Stimulated activated CD8-positive, alpha-beta memory T cell treated with anti-CD3 and anti-CD28 coated beads, Interleukin-2, amount 100 ng/mL, for 1 hour (primary cell): ENCODE measurements at places on chromosomes 3 and 15.

DNA sequence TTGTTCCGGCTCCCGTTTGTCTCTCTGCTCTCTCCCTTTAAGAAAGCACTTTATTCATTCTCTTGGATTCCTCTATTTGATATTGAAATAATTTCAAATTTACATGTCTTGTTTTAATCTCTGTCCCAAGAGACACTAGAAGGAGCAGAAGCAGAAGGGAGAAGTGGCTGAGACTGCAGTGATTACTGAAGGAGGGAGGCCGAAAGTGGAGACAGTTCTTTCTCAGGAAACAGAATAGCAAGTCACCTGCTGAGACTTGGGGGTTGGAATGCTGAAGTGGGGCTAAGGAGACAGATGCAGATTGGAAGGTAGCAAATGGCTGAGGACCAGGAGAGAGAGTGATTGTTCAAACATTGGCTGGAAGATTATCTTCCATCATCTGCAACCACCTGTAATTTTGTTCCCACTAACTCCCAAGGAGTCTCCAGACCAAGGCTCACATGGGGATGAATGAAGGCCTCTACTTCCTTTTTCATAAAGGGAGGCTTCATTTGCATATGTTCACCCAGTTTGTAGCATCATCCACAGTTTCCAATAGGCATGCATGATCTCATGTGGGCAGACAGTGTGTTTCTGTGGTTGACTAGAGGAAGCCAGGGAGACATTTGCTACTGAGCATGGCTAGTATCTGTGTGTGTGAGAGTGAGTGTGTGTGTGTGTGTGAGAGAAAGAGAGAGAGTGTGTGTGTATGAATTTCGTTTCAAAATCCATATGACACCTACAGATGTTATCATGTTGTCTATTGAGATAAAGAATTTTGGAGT lies 24.0 kb downstream of the LTF start:
- DNase-seq = peak; percentile 8

- no peak for DNase-seq
Measured at GRCh38 chr15:84937144-84937543, 44.5 kb upstream of the PDE8A start.

DNA sequence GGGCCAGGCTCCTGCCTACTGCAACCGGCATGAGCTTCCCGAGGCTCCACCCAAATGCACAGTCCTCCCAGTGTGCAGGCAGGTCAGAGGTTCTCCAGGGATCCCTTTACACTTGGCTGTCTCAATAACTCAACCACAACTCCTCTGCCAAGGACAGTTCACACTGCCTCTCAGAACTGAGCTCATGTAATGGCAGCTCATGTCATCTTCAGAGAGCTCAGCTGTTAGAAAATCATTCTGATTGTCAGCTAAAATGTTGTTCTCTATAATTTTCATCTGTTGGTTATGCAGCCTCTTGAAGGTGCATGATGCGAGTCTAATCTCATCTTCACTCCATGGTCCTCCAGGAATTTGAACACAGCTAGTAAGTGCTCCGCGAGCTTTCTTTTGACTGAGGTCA lies 76.7 kb downstream of the SST start:
- DNase-seq = no peak

GRCh38 chr3:188345223-188345622 lies 191.3 kb downstream of the LPP start:
- no peak for DNase-seq

- DNase-seq = no peak
Measured at GRCh38 chr3:74410276-74410941, 204.1 kb downstream of the CNTN3 start.

DNA sequence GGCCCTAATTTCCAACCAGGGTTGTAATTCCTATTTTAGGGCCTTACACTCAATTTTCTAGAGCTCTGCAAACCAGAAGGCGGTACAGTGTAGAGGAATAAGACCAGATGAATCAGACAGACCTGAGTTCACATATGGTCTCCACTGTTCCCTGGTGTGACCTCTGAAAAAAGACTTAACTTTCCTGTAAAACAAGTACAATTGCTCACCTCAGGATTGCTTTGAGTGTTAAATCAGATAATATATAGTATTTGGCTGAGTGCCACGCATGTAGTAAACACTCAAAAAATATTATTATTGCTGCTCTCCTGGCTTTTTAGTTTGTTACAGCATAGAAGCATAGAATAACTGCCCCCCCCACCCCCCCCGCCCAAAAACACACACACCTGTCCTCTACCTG lies 51.0 kb upstream of the STT3B start:
- no peak for DNase-seq

DNA sequence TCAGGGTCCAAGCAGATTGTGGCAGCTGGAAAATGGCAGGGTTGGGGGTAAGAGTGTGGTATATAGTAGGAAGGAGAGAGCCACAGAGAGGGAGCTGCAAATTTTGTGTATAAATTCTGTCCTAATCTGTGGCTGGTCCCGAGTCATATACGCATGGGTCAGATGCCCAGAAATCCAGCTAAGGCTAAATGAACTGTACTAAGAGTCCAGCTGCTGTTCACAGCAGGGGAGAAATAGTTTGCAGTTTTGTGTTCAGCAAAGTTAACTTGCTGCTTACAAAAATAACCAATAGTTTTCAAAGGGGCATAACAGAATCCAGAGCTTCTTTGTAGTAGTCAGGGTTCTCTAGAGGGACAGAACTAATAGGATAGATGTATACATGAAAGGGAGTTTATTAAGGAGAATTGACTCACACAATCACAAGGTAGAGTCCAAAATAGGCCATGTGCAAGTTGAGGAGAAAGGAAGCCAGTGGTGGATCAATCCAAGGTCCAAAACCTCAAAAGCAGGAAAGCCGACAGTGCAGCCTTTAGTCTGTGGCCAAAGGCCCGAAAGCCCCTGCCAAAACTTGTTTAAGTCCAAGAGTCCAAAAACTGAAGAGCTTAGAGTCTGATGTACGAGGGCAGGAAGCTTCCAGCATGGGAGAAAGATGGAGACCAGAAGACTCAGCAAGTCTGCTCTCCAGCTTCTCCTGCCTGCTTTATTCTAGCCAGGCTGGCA lies 146.1 kb upstream of the KBTBD8 start:
- DNase-seq = no peak

GRCh38 chr3:113094337-113095221 lies 103.8 kb downstream of the GTPBP8 start:
- DNase-seq = no peak

GRCh38 chr15:92608866-92609700 lies 46.5 kb downstream of the FAM174B start:
- no peak for DNase-seq

GRCh38 chr3:37064747-37065146 lies 71.4 kb downstream of the MLH1 start:
- DNase-seq = no peak

DNA sequence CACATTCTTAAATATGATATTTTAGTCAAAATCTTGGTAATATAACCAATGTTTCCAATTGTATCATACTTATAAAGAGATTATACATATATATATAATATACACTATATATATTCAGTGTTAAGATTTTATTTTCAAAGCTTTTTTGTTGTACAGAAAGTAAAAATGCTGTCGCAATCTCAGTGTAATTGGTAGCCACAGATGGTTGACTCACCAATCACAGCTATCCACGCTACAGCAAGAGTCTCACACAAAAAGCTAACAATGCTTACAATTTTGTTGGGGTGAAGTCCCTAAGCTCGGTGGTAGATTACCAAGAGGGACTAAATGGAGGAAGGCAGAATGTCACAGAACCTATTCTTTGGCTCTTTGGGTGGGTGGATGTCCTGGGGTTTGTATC lies 16.9 kb upstream of the CFAP161 start:
- no peak for DNase-seq

GRCh38 chr3:50303013-50303815 lies at the start of gene HYAL1:
HYAL1 (minus strand) TSS chr3:50303574; CDS start chr3:50302956, 618 bp downstream.
- DNase-seq = no peak

DNA sequence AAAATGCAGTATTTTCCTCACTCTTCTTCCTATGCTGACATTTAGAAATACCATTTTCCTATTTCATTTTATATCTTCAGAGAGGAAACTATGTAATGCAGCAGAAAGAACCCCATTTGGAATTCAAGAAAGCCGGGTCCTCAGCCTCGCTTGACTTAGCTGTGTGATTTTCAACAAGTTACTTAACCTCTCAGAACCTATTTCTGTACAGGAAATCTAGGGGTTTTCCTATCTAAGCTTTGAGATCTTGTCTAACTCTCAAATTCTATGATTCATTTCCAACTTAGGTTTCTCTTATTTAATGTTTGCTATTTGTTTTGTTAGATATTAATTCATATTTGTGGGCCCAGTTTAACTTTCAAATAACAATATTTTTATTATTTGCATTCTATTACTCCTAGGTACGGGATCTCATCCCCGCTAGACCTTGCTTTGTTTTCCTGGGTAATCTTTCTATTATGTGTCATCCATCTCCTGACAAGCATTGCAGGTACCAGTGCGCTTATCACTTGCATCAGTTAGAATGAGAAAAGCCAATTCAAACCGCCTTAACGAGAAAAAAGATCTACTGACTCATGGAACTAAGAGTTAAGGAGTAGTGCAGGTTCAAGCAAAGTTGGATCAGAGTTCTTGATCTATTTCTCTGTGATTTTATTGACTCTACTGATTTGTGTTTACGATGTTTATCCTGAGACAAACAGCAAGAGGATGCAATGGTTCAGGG lies 70.6 kb upstream of the BHLHE40 start:
- DNase-seq = no peak

- no peak for DNase-seq
Measured at GRCh38 chr15:59741274-59741906, 52.3 kb upstream of the BNIP2 start.

DNA sequence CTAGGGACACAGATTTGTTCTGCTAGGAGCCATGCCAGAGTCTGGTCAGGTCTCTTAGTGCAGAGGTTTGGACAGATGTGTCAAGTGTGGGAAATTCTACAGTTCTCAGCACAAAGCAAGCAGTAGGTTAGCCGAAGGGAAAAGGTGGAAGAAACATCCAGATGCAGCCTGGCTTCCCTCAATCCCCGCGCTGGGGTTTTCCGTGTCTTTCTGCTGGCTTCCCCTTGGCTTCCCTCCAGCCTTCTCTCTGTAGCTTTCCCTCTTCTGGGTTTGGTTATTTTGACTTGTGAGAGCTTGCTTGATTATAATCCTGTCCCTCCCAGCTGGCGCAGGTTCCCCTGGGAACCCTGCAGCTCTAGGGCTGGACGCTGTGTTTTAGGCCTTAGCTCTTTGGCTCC lies 4.1 kb downstream of the TF start:
- no peak for DNase-seq

- no peak for DNase-seq
Measured at GRCh38 chr15:26091184-26091583, 228.1 kb upstream of the ATP10A start.

- no peak for DNase-seq
Measured at GRCh38 chr3:34263101-34263621, 464.7 kb downstream of the PDCD6IP start.

DNA sequence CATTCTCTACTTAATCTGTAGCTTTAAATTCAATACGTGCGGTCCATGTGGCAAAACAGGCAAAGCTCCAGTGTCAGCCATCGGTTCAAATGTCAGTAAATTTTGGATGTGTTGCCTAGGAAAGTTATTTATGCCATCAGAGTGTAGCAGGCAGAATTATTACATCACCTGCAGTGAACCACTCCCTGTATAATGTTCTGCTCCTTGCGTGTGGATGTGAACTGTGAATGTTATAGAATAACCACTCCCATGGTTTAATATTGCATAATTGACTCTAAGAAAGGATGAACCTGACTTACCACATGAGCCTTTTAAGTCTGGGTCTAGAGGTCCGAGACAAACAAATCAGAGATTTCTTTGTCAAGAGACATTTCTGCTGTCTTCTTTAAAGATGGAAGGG lies 145.5 kb downstream of the GOLIM4 start:
- no peak for DNase-seq

DNA sequence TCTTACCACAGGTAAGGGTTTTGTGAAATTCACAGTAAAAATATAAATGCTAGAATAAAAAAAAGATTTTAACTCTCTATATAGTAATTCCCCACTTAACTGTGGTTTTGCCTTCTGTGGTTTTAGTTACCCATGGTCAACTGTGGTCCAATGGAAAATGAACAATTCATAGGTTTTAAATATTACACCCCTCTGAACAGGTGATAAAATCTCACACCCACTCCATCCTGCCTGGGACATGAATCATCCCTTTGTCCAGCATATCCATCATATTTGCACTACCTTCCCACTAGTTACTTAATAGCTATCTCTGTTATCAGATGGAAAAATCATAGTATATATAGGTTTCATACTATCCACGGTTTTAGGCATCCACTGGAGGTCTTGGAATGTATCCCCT lies 49.2 kb downstream of the HDGFL3 start:
- DNase-seq = no peak

DNA sequence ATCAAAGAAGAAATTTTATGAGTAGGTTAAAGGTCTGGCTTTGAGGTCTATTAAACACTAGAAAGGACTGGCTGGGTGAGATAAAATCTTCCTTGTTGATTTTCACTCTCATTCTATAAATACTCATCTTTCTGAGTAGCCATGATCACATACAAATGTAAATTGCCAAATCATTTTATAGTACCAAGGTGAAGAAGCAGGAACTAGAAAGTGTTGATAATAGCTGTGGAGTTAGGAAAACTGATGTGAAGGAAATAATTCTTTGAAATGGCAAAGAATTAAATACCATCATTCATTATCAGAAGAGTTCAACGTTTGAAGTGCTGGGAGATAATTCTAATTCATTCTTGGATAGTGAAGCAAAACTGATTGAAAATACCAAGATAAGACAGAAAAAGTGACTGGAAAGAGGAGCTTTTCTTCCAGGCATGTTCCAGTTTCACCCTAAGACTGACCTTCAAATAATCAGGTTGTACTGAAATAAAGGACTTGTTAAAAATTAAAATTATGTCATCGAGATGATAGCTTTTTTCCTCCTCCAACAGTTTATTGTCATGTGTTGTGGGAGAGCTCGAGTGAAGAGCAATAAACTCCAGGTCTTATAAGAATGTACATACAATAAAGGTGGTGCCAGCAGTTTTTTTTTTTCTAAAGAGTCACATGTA lies 17.4 kb downstream of the THBS1 start:
- no peak for DNase-seq

GRCh38 chr3:30711867-30712266 lies 105.5 kb downstream of the TGFBR2 start:
- no peak for DNase-seq

DNA sequence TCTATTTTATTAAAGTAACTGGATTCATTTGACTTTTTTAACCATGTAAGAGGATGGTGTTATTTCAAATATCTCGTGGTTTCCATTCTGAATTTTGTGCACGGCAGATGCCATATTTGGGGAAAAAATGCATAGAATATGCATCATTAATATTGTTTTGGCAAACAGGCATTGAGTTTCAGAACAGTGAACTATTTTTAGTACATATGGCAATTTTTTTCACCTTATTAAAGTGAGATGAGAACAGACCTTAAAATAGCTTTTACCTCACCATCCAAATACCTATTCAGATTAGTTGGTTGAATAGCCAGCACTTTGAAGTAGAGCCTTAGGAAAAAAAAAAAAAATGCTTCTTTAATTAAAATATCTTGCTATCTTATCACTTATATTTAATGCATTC lies 117.3 kb upstream of the FLNB start:
- DNase-seq = no peak

DNA sequence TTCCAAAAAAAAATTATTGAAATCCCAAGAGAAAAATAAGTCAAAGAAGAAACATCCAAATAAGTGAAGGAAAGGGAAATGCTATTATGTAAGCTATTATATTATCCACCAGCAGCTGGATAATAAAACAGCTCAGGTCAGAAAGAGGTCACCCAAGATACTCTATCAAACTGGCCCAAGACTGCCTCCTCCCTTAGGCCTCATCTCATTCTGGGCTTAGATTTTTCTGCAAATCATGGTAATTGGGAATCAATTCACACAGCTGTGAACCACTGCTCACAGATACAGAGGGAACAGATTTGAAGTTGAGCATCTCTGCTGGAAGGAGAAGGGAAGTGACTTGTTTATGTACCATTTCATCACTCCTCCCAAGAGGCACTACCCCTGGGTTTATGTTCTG lies 294.6 kb upstream of the DPPA4 start:
- no peak for DNase-seq
